ENCODE measurements at places on chromosomes 4 and X. TPM values are rescaled to one million over a fixed set of nuclear protein-coding genes. Genes with fewer than 3 reads are reported as not detected.
A peak's percentile ranks its signal among the peaks of the same experiment; 100 is the strongest.

DNA sequence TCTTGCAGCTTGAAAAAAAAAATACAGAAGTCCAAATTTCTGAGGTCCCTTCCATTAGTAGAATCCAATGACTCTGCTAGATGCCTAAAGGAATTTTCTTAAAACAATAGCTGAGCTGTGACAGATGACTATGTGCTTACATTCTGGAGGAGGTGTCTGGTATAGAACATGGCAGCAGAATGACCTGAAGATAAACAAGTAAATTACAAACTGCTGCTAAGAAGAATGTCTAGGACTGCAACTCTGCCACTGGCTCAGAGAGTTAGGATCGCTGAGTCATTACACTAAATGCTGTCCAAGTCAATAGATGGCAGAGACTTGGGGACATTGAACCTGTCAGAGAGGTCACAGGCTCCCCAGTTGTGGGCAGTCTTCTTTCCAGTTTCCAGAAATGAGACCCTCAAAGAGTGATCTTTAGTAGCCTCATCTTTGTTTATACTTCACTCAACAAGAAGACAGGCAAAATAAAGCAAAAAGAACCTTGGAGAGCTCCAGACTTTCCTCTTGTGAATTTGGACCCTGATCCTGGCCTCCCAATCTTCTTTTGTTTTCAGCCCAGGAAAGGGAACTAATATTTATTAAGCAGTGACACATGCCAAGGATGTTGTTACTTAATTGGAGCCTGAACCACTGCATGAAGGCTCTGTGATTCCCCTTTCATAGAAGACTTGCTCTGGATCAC lies 56.4 kb upstream of the SCML1 start:
- no peak for DNase-seq

GRCh38 chr4:157918036-157918832 lies 254.6 kb downstream of the GASK1B start:
- no peak for DNase-seq

DNA sequence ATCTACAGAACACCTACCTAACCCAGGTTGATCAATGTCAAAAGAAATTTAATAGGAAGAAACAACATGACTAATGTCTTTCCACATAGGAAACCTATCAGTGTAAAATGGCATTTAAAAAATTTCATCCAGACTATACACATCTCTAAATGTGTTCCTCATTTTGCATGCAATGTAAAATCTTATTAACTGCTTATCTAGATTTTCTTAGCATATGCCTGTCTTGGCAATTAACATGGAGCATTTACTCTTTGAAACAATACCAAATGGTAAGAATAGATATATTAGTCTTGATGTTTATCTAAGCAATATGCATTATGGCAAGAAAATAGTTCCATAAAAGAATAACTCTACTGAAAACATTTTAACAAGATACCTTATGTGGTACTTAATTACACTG lies 199.8 kb downstream of the TRAM1L1 start:
- no peak for DNase-seq

DNA sequence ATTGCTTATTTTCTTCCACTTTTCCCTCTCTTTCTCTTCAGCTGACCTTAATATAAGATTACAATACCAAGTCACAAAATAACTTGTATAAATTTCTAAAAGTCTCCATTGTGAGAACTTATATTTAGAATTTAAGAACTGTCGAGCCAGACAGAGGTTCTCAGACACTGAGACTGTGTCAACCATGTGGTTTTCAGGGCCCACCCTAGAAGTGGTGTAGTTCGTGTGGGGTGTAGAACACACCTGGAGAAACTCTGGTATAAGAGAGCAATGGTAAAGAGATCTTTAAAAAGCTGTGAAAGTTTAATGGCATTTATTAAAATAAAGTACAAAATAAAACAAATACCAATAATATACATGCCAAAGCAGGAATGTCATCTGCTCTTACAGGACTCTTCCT lies 19.7 kb downstream of the CPEB2 start:
- no peak for DNase-seq

- DNase-seq, result peak; percentile 79
These were observed 66.1 kb downstream of the NR3C2 start for GRCh38 chr4:148376151-148376550.

DNA sequence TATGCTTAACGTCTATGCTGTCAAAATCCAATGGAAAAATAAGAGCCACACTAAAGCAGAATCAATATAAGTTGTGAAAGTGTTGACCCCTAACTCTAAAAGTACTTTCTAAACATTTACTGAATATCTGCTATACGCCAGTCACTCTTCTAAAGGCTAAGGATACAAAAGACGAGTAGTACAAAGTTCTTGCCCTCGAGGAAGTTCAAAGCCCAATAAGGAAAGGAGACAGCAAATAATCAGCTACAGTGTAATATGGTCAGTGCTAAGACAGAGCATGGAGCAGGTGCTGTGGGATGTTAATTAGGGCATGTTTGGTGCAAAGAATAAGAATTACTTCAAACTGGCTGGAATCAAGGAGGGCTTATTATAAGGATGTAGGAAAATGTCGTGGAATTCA lies 31.6 kb upstream of the TMEM150C start:
- no peak for DNase-seq

GRCh38 chr4:6613676-6614651 lies 26.5 kb upstream of the MRFAP1 start:
- no peak for DNase-seq

DNA sequence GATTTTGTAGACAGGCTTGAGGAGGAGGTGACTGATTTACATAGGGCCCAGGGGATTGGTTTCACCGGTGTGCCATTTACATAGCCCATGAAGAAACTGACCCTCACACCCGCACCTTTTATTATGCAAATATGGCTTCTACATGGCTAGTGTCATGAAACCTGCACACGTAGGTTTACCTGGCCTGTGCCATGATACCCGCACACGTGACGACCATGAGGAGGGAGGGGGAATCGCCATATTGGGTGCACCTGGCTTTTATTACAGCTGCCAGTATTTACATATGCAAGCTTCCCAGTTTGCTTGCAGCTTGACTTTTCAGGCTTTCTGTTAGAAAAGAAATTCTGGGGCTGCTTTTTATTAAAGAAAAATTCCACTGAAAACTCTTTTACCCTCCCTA lies 359.7 kb downstream of the ADAM29 start:
- no peak for DNase-seq

- no peak for DNase-seq
These were observed 66.1 kb upstream of the HGFAC start for GRCh38 chr4:3375688-3376087.

DNA sequence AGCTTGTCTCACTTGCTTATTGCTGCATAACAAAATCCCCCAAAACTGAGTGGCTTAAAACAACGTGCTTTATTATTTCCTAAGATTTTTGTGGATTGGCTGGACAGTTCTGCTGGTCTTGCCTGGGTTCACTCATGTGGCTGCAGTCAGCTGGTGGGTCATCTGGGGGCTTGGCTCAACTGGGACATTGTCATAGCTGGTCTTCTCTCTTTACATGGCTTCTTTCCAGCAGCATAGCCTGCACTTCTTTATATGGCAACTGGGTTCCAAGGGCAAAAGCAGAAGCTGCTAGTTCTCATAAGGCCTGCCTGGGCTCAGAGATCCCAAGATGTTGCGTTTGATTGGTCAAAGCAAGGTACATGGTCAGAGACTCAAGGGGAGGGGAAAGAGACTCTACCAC lies 33.7 kb upstream of the STAG2 start:
- no peak for DNase-seq

GRCh38 chr4:7631288-7632014 lies 196.7 kb upstream of the PSAPL1 start:
- no peak for DNase-seq

DNA sequence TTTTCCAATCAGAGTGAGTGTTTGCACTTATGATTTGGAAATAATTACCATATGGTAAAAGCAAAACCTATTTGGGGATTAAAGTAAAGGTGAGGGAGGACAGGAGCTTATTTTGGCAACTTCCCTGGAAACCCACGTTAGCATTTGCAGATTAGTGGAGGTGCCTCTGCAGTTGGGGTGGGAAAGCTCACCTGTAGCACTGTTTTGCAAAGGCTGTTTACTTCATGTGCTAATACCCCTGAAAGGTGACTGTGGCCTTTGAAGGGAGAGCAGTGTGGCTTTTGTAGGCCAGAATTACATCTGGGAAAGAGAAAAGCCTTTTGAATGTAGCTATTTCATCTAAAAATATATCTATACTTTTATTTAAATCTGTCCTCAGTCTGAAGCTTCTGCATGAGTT lies 9.4 kb downstream of the SUPT20HL1 start:
- DNase-seq, result no peak

DNA sequence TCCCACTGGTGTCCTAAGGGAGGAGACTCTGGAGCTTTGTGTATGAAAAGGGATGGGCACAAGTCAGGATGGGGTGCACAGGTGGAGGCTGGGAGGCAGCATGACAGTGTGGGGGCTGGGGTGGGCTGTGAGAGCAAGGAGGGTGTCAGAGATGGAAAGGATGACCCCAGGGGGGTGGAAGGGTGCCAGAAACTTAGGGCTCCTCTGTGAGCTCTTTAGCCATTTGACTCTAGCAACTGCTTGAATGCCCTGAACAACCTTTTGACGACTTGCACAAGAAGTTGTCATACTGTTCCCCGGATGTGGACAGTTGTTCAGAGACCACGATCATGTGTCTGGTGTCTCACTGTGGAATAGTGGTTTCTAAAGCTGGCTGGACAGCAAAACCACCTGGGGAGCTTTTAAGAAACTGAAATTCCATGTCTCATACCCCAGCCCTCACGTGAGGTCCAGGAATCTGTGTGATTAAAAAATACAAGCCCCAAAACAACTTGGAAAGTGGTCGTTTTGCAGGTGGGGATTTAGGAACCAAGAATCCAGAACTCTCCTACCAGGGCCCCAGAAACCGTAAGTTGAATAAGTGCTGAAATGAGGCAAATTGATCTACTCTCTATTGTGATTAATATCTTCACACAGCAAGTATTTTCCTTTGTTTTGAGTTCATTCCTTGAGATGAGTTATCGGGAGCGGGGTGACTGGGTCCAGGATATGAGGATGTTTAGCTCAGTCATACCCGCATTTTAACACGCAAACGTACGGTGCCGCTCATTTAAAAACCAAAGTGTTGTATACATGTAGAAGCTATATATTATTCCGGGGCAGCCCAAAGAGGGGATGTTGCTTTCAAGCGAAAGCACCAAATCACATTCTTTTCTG lies 3.4 kb downstream of the RHOH start:
- DNase-seq, result no peak

DNA sequence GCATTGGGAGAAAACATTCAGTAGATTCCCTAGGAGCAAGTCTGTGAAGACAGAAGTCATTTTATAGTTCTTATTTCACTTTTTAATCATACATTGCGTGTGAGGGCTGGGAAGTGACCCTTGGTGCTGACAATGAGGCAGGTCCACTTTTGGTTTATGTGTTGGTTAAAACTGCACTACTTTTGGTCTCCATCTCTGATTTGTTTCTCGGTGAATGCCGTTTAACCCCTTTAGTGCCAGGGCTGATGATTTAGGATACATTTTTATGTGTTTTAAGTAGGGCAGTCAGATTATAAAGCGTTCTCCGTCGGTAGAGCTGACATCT lies 110.4 kb downstream of the AFF1 start:
- no peak for DNase-seq

DNA sequence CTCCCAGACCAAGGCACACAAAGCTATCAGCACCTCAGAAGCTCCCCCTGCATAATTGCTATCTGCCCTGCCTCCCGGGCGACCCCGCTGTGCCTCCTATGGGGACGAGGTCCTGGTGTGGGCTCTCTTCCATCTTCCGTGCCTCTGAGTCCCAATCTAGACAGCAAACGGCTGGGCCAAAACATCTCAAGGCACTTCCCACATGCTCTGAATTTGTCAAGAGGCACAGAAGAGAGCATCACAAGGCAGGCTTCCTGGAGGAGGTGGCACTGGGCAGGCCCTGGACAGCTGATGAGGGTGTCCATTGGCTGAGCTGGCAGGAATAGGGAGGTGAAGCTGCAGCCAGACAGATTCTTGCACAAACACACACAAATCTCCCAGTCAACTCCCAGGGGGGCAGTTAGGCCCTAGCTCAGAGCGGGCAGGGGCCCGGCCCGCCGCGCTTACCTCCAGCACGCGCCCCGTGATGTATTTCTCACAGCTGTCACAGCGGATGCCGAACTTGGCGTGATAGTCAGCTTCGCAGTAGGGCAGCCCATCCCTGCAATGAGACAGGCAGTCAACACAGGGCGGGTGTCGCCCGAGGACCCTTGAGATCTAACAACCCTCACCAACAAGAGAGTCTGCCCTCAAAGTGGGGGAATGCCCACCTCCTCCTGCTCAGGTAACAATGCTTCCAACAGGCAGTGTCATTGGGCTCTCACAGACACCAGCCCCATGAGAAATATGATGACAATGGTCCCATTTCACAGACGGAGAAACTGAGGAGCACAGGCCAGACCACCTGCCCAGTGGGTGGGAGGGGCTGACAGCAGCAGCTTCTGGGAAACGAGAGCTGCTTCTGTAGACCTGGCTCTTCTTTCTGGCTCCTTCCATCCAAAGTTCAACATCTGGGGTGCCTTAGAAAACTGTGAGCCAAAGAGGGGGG lies 81.2 kb downstream of the ABLIM2 start:
- no peak for DNase-seq

DNA sequence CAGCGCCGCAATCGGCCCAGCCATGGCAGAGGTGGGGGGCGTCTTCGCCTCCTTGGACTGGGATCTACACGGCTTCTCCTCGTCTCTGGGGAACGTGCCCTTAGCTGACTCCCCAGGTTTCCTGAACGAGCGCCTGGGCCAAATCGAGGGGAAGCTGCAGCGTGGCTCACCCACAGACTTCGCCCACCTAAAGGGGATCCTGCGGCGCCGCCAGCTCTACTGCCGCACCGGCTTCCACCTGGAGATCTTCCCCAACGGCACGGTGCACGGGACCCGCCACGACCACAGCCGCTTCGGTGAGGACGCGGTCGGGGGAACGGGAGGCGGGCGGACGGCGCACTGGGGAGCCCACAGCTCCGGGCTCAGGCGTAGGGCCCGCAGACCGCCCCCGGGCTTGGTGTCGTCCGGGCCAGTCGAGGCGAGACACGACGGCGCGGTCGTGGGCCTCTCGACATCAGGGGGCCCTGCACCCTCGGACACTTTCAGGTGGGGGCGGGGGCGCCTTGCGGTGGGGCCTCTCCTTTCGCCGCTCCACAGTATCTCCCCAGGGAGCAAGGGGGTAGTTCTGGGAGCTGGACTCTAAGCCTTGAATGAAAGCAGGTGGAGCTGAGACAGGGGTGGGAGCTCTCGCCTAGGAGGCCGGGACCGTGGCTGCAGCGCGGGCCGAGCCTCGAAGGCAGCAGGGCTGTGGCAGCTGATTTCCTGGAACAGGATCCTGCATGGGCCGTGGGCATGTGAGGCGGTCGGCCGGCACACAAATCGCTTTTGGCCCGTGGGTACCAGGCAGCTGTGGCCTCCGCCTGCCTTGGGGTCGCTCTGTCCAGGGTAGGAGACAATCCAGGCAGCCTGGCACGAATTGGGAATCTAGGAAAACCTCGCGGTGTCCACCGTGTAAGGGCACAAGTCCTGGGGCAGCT lies 722 bp downstream of the FGF16 start:
- no peak for DNase-seq

GRCh38 chr4:17511051-17511450 lies 839 bp downstream of the QDPR start:
- peak; percentile 13 for DNase-seq

Gene MAOA
- 56.6 TPM for polyA plus RNA-seq

Gene NR3C2
- 19.5 TPM for polyA plus RNA-seq

Gene CNGA1
- polyA plus RNA-seq, result 1.5 TPM

Gene AMBN
- not detected for polyA plus RNA-seq

Gene BANK1
- polyA plus RNA-seq, result 2.4 TPM

Gene MAMLD1
- 18.4 TPM for polyA plus RNA-seq

All from left lung (tissue), 14 donors.